ENCODE measurements at places on chromosomes 3 and 15.
A peak's percentile ranks its signal among the peaks of the same experiment; 100 is the strongest.

DNA sequence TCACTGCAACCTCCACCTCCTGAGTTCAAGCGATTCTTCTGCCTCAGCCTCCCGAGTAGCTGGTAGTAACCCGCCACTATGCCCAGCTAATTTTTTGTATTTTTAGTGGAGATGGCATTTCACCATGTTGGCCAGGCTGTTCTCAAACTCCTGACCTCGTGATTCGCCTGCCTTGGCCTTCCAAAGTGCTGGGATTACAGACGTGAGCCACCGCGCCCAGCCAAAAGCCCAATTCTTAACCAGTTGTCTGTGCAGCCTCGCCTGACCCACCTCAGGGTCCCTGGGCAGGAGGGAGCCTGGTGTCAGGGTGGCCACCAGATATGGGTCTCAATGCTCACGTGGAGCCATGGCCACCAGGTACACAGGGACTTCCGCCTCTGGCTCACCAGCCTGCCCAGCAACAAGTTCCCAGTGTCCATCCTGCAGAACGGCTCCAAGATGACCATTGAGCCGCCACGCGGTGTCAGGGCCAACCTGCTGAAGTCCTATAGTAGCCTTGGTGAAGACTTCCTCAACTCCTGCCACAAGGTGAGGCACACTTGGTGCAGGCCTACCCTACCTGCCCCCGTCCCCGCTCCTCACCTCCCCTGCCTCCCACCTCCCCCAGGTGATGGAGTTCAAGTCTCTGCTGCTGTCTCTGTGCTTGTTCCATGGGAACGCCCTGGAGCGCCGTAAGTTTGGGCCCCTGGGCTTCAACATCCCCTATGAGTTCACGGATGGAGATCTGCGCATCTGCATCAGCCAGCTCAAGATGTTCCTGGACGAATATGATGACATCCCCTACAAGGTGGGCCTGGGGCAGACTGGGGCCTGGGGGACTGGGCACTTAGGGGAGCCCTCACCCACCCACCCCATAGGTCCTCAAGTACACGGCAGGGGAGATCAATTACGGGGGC lies 48.6 kb downstream of the SEMA3G start:
- no peak for DNase-seq

- DNase-seq = no peak
These were observed 215.7 kb upstream of the CFAP20DC start for GRCh38 chr3:59265566-59265965.

- peak; percentile 91 for DNase-seq
These were observed 33.7 kb upstream of the CD47 start for GRCh38 chr3:108124337-108125152.

- DNase-seq = no peak
These were observed 127.3 kb upstream of the THBS1 start for GRCh38 chr15:39453620-39454019.

GRCh38 chr3:127157171-127157828 lies 35.6 kb upstream of the PRR23E start:
- no peak for DNase-seq

DNA sequence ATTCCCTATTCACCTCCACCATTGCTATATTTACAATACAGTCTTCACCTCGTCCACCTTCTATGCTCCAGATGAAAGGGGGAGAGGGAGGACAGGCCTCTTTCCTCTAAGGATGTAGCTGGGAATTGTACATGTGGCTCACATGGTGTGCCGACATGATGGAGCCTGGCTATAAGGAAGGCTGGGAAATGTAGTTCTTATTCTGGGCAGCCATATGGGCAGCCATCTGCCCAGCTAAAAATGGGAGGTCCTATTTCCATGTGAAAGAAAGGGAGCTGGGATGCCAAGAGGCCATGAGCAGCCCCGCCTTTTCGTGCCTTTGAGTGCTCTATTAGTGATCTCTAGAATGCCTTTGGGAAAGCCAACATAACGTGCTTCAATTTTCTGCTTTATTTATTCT lies 27.1 kb upstream of the MGLL start:
- DNase-seq = no peak

DNA sequence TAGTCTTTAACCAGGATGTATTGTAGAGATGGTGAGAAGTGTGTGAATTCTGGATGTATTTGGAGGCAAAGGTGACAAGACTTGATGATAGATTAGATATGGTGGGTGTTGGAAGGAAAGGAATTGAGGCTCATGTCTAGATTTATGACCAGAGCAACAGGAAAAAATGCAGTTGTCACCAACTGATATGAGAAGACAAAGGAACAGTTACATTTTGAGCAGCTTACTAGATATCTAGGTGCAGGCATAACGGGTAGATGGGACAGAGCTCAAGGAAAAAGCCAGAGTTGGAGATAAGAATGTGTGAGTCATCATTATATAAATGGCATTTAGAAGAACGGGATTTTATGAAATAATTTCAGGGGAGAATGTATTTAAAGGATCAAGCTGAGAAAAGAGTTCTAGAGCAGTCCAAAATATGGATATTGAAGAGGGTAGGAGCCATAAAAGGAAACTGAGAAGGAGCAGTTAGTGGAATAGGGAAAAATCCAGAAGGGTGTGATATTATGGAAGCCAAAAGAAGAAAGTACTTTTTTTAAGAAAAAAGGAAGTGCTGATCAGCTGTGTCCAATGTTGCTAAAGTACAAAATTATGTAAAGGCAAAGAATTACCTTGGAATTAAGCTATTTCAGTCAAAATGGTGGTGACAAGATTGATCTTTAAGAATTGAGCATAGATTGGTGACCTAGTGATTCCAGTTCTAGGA lies 262.5 kb downstream of the CGGBP1 start:
- no peak for DNase-seq

- no peak for DNase-seq
These were observed 33.9 kb downstream of the RPN1 start for GRCh38 chr3:128616516-128617269.

DNA sequence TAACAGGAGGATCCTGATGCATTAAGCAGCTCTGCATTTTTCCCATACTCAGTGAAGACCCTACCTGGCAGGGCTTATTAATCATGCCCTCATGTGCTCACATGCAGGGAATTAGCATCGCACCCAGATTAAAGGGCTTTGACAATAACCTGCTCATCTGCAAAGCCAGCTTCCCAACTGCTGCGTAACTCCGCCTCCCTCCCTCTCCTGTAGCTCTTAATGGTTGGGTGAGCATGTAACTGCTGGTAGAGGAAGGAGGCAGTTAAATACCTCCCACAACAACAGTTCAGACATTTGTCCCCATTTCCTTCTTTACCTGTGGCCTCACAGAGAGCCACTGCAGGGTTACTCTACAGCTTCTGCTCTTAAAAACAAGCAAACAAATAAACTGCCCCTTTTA lies 203.6 kb upstream of the WNT5A start:
- no peak for DNase-seq

GRCh38 chr3:194087995-194088855 lies 47.7 kb upstream of the HES1 start:
- no peak for DNase-seq

DNA sequence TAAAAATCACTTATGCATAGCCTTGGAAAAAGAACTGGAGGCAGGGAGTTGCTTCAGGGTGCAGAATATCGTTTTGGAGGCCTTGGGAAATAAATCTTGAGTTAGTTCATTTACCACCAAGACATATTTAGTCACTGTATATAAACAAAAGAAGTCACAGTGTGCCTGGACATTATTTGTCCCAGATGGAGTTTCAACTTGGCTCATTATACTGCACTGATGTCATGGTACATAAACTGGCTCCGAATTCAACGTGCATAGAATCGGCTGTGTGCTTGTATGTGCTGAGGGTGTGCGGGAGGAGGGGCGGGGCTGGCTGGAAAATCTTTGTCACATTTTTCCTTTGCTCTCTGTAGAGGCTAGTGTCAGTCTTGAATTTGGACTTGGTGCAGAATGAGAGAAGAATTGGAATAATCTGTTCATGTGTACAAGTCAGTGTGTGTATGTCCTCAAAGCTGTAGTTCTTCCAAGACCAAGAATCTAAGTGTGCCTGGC lies 86.6 kb downstream of the FNDC3B start:
- DNase-seq = no peak

DNA sequence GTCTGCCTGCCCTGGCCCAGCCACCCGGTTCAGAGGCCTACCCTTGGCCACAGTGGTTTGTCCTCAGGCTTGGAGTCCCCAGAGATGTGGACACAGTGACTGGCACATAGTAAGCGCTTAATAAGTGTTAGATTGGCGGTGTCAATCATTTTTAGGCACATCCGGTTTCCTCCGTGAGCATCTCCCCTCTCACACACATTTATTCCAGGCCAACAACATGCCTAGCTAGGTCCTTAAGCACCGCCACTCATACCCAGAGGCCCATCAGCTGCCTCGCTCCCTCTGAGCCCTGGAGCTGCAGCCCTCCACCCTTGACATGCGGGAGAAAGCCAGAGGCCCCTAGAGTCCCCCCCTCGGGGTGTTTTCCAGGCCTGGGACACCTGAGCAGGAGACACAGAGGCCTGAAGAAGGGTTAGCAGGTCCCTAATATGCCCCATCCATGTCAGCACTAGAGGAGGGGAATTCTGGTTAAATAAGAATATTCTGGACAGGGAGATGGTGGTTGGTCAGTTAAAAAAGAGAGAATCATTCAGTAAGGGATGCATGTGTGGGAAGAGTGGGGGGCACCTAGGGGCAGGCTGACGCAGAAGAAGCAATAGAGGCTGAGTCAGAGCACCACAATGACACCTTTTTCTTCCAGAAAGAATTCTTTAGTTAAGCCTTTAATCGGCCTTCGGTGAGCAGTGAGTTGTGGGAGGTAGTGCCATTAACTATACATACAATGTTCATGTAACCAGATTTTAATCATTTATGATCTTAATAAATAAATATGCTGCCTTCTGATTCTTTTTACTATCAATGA lies 22.3 kb downstream of the NR2F2 start:
- DNase-seq = no peak

DNA sequence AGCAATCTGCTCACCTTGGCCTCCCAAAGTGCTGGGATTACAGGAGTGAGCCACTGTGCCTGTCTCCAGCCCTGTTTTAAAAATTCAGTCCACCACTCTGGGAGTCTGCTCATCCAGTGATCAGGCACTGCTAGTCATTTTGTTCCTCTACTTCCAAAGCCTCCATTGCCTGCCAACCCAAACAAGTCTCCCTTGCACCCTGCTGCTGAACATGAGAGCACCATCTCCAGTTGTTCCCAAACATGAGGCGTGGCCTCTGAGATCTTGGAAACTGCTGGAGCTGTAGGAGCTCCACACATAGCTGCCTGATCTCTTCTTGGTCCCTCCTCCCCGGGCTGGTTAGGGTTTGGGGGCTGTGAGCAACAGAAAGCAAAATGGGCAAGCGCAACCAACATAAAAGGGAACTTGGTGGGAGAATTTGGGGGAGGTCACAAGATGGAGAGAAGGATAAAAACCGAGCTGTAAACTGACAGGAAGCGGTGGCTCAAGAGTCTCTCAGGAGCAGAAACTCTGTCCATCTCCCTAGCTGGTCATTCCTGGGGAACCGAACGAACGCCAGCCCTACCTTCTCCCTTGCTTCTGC lies 49.6 kb upstream of the TLE3 start:
- DNase-seq = no peak

DNA sequence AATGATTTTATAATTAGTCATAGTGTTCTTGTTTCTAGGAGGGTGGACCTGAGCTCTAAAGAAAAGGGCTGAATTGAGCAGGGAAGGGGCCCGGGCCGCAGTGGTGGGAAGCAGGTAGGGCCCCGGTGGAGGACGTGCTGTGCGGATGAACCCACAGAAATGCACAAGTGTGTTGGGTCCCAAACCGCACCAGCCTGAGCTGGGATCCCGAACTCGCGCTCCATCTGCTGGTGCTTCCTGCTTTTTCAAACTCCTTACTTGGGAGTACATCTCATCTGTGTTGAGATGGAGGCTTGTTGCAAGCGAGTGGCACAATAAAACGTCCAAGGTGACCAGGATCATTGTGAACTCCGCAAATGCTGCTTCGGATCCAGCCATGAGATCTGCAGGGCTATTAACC lies 244.8 kb upstream of the IGF1R start:
- no peak for DNase-seq

- DNase-seq = no peak
These were observed 9.2 kb downstream of the CD86 start for GRCh38 chr3:122064326-122064725.

- no peak for DNase-seq
These were observed 17.4 kb downstream of the ARL14 start for GRCh38 chr3:160694345-160694744.

Measured in CD8-positive, alpha-beta T cell (primary cell).